ENCODE measurements at places on chromosomes 1 and 21. TPM values are rescaled to one million over a fixed set of nuclear protein-coding genes. Genes with fewer than 3 reads are reported as not detected.
A peak's percentile ranks its signal among the peaks of the same experiment; 100 is the strongest.

- DNase-seq: no peak
Measured at GRCh38 chr1:205843036-205843859, 6.7 kb downstream of the PM20D1 start.

ELF3 gene
- 2.3 TPM for total RNA-seq

LRRIQ3 gene
- total RNA-seq: 0.37 TPM

FMN2 gene
- total RNA-seq: 19.2 TPM

GUCA2A gene
- not detected for total RNA-seq

- DNase-seq: no peak
Measured at GRCh38 chr1:46519209-46519608, 29.6 kb downstream of the DMBX1 start.

DNA sequence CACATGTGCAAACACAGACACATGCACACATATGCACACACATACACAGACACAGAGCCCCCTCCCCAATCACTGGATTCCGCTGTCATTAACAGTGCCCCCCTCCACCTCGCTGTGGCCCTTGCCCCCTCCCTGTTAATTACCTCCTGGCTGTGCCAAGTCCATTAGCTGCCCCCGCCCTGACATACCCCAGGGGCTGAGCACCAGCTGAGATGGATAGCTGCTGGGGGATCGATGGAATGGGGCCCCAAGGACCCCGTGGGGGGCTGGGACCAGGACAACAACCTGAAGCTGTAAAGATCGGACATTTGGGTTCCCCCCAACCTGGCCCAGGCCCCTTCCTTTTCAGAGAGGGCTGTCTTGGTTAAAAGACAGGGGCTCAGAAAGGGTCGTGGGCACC, 9.6 kb upstream of the PEAR1 start:
- no peak for DNase-seq

NCMAP gene
- total RNA-seq: not detected

GRCh38 chr1:233859446-233859845, 45.0 kb upstream of the SLC35F3 start:
- no peak for DNase-seq

GPR161 gene
- total RNA-seq: 15.2 TPM

DNA sequence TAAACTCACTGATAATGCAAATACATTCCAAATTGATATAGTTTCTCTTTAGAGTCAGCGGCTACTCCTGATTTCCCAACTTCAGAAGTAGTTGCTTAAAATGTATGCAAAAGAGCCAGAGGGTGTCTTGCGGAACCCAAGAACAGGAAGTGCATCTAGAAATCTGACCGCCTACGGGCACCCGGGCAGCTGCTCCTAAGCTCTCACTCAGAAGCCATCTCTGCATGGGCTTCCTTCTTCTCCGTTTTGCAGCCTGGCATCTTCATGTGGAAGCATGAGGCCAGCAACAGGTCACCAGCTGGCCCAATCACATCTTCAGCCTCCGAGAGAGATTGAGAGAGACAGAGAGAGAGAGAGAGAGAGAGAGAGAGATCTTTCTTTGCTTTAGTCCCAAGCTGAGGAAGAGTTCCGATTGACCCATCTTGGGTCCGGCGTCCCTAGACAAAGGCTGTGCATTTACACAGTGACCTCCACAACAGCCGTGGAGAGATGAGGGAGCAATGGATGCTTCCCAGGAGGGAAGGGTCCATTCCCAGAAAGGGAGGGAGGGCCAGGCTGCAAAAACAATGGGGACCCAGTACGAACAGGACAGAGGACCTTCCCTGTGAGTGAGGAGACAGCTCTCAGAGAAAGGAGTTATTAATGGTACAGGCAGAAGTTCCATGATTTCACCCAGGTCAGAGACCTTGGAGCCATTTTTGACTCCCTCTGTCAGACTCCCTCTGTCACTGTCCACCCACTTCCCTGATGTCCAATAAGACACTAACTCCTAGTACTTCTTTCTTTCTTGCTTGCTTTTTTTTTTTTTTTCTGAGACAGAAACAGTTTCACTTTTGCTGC, 28.2 kb upstream of the SLC30A1 start:
- DNase-seq: peak; percentile 22

- peak; percentile 54 for DNase-seq
Measured at GRCh38 chr1:26582053-26582835, 52.7 kb downstream of the RPS6KA1 start.

- no peak for DNase-seq
Measured at GRCh38 chr1:218925777-218926176, 247.9 kb upstream of the LYPLAL1 start.

- DNase-seq: no peak
Measured at GRCh38 chr1:233565313-233565712, 48.6 kb upstream of the KCNK1 start.

CXADR gene
- 17.7 TPM for total RNA-seq

OR2G6 gene
- total RNA-seq: not detected

- DNase-seq: no peak
Measured at GRCh38 chr1:200530623-200531261, 89.8 kb downstream of the KIF14 start.

ARTN gene
- 4.4 TPM for total RNA-seq

- no peak for DNase-seq
Measured at GRCh38 chr1:15825800-15826199, 18.4 kb upstream of the UQCRHL start.

HNRNPU gene
- total RNA-seq: 246 TPM

- DNase-seq: no peak
Measured at GRCh38 chr1:23436520-23437354, 12.2 kb upstream of the TCEA3 start.

DNA sequence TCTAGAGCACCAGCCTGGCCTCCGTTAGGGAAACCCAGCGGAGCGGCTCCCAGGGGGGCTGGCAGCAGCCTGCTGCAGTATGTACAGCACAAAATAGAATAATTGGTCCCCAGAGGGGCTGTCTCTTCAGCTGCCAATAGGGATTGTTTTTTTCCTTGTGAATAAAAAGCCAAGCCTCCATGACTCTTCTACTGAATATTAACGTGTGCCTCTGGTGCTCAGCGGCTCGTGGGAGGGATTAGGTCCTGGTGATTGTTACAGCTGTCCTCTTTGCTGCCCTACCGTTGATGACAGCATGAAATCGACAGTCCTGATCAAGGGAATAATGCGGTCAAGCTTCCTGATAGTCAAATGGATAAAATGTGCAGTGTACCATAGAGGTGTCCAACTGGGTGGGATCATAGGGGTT, 190.7 kb upstream of the RUNX1 start:
- no peak for DNase-seq

- peak; percentile 38 for DNase-seq
Measured at GRCh38 chr1:239987103-239987745, 104.5 kb upstream of the FMN2 start.

MAN1C1 gene
- total RNA-seq: 4.4 TPM

DNA sequence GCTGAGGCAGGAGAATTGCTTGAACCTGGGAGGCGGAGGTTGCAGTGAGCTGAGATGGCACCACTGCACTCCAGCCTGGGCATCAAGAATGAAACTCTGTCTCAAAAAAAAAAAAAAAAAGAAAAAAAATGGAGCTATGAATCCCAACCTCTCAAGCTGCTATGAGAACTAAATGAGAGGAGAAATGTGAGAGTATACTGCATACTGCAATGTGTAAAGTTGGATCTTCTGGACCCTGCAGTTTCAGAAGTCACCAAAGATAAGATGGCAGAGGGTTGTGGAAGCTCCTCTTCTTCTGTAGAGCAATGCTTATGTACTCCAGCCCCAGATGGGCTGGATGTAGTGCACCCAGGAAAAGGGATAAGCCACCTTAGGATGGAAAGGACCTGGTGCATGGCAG, 55.6 kb downstream of the PLXNA2 start:
- DNase-seq: no peak

LMX1A gene
- not detected for total RNA-seq

GRCh38 chr1:183869664-183870063, 64.7 kb downstream of the RGL1 start:
- no peak for DNase-seq

Measured in M059J (cell line).